Right hindlimb (tissue), 1 donor: ENCODE measurements at places on chromosomes 4 and X.
A peak's percentile ranks its signal among the peaks of the same experiment; 100 is the strongest.

- no peak for DNase-seq
Observed at GRCh38 chr4:153634738-153635353, 49.2 kb upstream of the TLR2 start.

DNA sequence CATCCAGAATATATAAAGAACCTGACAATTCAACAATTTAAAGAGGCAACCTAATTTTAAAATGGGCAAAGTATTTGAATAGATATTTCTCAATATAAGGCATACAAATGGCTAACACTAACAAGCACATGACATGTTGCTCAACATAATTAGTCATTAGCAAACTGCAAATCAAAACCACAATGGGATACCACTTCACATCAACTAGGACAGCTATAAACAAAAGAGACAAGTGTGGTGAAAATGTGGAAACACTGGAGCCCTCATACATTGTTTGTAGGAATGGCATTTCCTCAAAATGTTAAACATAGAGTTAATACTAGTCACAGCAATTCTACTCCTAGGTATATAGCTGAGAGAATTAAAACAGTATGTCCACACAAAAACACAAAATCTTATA, 96.7 kb downstream of the CORIN start:
- no peak for DNase-seq

DNA sequence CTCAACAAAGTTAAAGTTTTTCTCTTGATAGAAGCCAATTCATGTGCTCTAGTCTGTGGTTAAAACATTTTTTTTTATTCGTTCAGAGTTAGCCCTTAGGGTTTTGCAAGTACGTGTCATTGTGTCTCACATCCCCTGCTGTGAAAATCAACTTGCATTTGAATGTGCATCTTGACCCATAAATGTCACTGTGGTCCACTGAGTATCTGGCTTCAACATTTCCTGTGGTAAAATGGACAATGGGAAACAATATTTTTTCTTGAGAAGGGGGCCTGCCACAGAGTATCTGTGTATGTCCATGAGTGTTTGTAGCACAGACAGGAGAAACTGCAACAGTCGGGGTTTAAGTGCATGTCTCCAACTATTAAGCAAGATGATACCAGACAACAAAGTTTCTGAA, 554.8 kb upstream of the TENM3 start:
- no peak for DNase-seq

DNA sequence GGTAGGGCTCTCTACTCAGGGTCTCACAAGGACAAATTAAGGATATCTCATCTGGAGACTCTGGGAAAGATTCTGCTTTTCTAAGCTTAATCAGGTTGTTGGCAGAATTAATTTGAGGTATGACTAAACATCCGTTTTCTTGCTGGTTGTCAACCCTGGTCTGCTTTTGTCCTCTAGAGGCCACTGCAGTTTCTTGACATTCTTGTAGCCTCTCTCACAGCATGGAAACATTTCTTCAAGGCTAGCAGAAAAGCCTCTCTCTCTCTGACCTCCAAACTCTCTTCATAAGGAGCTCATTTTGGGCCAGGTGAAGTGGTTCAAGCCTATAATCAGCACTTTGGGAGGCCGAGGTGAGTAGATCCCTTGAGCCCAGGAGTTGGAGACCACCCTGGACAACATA, 749.5 kb upstream of the PCDH7 start:
- no peak for DNase-seq

DNA sequence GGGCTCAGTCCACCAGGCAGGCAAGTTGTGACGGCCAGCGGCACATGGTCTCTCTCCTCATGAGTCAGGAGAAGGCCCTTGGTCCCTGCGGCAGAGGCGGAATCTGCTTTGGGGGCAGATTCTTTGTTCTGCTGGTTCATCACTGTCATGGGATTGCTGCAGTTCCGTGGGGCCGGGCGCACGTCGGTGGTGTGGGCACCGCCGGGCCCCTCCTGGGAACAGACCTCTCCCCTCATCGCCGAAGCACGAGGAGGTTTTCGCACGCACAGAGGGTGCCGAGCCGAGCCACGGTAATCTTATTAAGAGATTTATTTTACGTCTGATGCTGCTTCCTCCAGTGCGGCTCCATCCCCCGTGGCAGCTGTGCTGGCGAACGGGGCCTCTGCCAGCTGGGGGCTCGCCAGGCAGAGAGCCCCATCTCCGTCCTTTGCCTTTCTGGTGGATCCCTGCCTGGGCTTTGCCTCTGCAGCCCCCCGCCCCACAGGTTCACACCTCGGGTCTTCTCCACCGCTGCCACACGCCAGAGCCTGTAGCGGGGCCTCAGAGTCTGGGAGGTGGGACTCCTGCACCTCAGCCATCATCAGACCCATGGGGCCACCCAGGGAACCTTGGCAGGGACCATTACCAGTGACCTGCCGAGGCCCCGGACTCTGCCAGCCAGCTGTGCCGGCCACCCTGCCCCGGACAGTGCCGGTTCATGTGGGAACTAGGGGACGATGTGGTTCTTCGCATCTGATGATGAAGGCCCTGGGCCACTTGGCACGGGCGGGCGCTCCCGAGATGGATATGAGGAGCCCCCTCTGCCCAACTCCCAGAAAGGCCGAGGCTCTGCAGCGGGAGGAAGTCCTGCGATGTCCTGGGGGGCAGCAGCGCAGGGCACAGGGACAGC, 86.7 kb upstream of the NKX1-1 start:
- peak; percentile 23 for DNase-seq

GRCh38 chrX:100695991-100696390, 35.9 kb downstream of the SYTL4 start:
- DNase-seq, result no peak

DNA sequence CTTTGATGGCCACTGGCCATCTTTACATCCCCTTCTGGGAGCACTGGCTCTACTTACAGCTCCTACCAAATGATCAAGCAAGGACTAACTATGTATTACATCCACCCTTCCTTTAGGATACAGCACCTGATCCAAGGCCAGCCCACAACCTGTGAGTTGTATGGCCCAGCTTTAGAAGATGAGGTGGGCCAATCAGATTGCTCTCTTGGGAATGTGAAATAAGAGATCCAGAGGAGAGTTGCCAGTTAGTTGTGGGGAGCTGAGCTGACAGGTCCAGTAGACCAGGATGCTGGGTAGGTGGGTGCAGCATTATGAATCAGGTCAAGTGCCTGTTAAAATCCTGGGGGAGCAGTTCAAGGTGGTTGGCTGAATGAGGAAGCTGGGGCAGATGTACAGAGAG, 111.5 kb downstream of the GNL3L start:
- DNase-seq, result no peak

DNA sequence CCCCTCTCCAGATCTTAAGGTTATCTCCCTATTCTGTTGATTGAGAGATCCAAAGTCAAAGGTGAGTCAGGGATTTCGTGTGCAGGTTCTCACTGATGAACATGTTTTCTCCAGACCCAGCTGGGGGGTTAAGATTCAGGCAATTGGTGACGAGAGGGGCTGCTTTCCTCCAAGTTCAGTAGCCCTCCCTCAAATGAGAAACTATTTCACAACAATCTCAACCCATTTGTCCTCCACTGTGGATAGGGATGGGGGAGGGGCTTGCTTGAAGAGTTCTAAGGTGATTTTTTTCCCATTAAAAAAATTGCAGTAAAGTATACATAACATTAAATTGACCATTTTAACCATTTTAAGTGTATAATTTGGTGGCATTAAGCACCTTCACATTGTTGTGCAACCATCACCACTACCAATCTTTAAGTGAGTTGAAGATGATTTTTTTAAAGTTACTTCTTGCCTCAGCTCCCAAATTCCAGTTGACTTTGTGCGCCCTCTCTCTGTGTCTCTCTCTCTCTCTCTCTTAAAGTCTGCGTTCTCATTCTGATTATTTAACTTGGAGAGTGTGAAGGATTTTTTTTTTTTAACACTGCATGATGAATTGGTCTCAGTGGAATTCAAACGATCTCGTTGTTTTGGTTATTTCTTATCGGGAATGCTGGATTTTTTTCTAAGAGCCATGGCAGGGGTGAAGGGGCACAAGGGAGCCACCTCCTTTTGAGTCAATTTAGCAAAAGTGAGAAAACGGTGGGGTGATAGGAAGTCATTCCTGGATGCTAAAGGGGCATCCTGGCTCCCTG, 175.9 kb downstream of the SHROOM3 start:
- no peak for DNase-seq

DNA sequence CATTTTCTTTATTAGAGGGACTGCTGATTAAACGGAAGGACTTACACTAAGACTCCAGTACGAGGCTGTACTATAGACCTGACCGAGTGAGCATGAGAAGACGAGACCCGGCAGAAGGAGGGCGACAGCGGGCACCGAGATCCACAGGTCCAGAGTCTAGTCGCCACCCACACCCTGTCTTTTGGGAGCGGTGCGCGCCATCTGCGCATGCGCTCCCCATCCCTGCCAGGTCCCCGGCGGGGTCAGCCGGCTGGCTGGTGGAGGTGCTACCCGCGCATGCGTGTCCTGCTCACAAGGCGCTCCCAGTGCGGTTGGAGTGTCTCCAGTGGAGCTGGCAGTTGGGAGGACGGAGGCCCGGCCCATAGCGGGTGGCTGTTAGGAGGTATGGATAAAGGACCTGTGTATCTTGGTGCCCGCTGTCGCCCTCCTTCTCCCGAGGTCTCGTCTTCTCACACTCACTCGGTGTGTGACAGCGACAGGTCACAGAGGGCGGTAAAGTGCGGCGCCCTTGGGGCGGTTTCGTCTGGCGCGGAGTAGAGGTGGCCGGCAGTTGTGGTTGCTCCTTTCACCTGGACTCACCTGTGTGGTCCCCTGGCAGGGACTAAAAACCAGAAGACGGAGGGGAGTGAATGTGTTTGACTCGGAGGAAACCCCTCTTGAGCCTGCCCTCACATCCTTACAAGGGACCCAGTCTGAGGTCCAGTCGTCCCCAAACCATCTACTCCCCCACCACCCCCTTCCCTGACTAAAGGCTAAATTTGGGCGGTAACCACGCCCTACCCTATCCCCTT, 7.6 kb upstream of the HSD17B10 start:
- peak; percentile 63 for DNase-seq
